NCI-H187 treated with DMSO at 0.1 percent for 48 hours (cell line): ENCODE measurements at places on chromosomes 3 and 15.

GRCh38 chr3:138862924-138863775 lies 28.4 kb upstream of the PIK3CB start:
- no peak for DNase-seq

GRCh38 chr3:193782276-193782647 lies 189.3 kb downstream of the OPA1 start:
- no peak for DNase-seq

DNA sequence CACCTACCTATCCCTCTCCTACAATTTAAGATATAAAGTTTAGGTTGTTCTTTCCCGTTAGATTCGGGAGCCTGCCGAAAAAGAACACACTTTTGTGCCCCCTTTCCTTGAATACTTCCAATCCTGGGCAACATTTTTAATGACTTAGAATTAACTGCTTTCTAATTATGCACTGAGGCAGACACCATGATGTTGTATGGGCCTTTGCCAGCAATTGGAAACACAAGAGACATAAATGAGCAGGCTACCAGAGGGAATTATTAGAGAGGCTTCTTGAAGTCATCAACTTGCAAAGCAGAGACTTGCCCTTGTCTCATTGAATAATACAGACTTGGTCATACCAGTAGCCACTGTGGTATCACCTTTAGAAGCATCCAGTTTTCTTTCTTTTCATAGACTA lies 96.8 kb downstream of the CDIN1 start:
- DNase-seq, result no peak

DNA sequence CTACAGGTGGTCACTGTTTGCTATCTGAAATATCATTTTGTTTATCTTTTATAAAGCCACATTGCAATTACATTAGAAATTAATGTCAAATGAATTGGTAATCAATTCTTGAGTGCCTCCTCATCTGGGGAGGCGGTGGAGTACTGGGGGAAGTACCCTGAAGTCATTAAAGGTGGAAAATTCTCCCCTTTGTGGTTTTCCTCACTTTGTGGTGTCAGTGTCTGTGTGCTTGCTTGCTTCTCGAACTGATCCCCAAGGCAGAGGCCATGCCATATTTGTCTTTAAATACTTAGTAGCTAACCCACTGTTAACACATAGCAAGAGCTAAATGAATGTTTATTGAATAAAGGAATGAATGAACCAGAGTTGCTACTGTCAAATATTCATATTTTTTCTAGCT lies 40.5 kb upstream of the CCK start:
- no peak for DNase-seq

- DNase-seq, result no peak
These were observed 7.4 kb downstream of the NOX5 start for GRCh38 chr15:69021895-69022294.

DNA sequence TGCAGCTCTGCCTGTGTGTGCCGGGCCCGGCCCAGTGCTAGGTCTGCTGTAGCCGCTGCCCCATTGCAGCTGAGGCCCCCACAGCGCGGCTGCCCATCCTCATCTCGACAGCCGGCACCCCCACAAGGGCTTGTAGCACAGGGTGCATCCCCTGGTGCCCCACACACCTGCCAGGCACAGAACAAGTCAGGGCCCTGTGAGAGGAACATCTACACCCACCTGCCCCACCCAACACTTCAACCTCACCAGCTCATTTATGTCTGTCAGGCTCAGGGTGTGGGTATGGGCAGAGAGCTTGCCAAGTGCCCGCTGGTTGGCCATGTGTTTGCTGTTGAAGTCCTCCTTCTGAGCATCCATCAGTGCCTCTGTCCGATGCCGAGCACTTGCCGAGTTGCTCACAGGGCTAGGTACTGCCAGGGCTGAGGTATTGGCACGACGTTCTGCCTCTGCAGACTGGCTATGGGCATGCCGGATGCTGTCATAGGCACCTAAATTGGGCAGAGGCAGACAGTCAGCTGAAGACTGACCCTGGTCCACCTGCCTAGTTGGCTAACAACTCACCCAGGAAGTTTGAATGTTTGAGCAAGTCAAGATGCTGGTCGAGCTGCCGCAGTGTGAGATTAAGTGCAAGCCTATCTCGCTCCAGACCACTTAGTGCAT lies 2.4 kb upstream of the USP19 start:
- no peak for DNase-seq

DNA sequence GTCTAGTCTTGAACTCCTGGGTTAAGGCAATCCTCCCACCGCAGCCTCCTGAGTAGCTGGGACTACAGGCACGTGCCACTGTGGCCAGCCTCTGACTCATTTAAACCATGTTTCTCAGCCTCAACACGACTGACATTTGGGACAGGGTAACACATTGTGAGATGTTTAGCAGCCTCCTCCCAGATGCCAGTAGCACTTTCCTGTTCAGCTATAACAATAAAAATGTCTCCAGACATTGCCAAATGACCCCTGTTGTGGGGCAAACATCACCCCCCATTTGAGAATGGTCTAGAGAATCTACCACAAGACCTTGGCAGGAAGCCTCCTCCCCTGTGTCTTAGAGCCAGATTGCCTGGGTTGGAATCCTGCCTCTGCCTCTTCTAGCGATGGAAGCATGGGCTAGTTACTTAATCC lies 8.4 kb downstream of the TMEM40 start:
- DNase-seq, result no peak

GRCh38 chr3:12345584-12346494 lies 57.0 kb downstream of the PPARG start:
- DNase-seq, result no peak

GRCh38 chr3:86930181-86930580 lies 60.8 kb downstream of the VGLL3 start:
- DNase-seq, result no peak

GRCh38 chr3:23859012-23859743 lies 53.4 kb downstream of the UBE2E1 start:
- DNase-seq, result no peak

GRCh38 chr3:47054412-47054811 lies 74.9 kb downstream of the NBEAL2 start:
- DNase-seq, result no peak

DNA sequence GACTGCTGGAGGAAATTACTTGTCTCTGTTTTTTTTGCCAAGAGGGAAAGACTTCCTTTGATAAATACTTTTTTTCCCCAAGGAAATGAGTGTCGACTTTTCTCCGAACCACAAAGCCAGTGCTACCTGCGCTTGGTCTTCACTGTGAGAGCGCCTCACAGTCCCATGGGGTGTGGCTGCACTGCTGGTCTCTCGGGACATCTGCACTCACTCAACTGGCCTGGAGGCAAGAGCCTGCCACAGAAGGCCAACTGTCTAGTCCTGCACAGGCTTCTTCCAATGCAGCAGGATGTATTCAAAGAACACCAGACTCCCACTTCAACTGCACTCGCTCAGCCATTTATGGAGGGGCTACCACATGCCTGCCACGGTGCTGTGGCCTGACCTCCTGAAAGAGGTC lies 40.6 kb upstream of the CGNL1 start:
- DNase-seq, result no peak

DNA sequence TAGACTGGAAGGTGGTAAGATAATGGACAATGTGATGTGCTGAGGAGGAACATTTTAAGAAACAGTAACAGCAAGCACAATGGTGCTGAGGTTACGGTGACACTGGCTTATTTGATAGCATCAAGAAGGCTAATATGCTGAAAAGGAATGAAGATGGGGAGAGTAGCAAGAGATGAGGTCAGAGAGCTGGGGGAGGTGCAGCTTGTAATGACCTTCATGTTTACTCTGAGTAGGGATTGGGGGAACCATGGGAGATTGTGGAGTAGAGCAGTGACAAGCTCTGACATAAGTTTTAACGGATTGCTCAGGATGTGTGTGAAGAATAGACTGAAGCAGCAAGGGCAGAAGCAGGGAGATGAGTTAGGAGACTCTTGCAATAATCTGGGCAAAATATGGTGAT lies 56.7 kb downstream of the DGKG start:
- no peak for DNase-seq

DNA sequence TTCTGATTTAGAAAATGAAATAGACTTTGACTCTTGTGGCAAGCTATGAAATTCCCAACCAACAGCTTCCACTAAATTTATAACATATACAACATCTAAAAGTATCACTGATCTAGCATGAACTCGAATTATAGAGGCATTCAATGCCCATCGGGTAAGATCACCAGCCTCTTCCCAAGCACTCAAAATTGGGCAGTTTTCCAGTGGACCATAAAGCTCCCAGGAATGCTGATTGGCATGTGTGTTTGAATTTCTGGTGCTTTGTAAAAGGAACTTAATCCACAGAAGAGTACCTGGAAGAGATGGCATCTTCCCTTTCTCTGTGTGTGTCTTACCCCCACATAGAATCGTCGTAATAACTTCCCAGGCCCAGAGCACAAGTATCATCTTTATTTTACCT lies 10.0 kb downstream of the LRTM1 start:
- DNase-seq, result no peak

GRCh38 chr3:120693439-120694171 lies 11.6 kb upstream of the HGD start:
- no peak for DNase-seq

DNA sequence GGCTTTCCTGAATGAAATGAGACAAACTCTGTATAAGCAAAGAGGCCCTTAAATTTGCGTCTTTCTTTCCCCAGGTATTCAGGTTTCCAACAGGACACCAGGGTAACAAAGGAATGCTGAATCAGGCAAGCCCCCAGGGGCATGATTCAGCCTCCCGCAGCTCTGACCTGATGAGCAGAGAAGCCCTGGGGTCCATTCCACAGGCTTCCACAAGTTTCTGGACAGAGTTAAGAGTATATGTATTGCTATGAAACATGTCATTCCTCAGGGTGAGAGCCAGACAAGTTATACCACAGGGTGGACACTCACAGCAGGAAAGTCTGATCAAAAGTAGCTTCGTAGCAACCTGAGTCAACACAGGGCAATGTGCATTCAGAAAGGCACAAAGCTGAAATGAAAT lies 68.1 kb upstream of the CTNNB1 start:
- no peak for DNase-seq

- no peak for DNase-seq
These were observed 7.3 kb upstream of the ZNF592 start for GRCh38 chr15:84741121-84741520.

DNA sequence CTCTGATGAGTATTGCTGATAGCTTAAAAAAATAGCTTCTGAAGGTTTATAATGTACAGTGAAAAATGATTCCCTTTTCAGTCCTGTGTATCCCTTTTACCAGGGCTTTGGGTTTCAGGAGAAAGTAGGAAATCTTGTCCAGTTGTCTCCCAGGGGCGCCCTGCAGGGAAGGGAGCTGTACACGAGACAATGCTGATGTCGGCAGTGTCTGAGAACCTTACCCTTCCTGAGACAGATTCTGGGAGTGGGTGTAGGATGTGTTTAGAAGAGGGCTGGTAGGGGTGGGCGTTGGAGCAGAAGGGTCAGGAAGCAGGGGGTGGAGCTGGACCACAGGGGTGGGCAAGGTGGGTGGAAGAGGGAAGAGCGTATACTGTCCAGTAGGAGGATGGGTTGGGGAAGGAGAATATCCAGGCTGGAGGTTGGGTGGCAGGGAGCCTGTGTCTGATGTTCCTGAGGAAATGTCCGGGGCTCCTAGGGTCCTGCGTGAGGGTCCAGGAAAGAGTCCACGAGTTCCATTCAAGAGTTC lies 5.6 kb downstream of the THPO start:
- DNase-seq, result no peak

GRCh38 chr3:14862661-14863230 lies 44.0 kb downstream of the FGD5 start:
- DNase-seq, result no peak

DNA sequence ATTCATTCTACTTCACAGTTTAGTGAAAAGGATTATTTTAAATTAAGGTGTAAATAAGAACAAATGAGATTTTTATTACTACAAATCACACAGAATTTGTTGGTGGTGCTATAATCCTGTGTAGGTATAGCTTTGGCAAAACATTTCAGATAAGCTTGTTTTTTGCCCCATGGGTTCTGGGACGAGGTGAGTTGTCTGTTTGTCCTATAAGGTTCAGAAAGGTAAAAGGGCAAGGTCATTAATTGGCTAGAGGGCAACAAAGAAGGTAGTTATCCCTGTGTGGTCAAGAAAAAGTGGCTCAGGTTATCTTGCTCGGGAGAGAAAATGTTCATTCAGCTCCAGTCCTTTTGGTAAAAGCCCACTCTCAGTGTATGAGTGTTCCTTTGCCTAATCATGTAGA lies 23.2 kb downstream of the AGTR1 start:
- no peak for DNase-seq

DNA sequence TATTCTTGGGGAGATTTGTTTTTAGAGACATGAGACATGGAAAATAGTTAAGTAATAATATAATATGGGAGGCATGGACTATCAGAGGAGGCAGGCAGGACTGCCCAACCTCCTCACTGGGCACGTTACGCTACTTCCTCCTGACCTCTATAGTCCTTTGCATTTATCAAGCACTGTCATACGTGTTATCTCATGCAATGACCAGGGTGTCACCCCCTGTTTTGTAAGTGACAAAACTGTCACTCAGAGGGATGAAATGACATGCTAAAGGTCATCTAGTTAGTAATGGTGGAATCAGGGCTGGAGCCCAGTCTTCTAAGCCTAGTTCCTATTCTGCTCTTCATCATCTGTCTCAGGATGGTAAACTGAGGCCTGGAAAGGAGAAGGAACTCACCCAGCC lies 66.7 kb downstream of the ST6GAL1 start:
- no peak for DNase-seq

- DNase-seq, result no peak
These were observed 27.9 kb downstream of the SYNM start for GRCh38 chr15:99132634-99133287.

DNA sequence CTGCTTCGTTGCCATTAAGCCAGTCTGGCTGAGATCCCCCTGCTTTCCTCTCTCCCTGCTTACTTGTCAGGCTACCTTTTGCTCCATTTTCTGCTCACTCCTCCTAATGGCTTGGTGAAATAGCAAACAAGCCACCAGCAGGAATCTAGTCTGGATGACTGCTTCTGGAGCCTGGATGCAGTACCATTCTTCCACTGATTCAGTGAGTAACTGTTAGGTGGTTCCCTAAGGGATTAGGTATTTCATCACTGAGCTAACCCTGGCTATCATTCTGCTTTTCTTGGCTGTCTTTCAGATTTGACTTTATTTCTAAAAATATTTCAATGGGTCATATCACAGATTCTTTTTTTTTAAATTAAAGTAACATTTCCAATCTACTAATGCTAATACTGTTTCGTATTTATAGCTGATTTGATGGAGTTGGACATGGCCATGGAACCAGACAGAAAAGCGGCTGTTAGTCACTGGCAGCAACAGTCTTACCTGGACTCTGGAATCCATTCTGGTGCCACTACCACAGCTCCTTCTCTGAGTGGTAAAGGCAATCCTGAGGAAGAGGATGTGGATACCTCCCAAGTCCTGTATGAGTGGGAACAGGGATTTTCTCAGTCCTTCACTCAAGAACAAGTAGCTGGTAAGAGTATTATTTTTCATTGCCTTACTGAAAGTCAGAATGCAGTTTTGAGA lies 25.0 kb downstream of the CTNNB1 start:
- no peak for DNase-seq

GRCh38 chr3:45092132-45093031 lies 53.8 kb downstream of the CDCP1 start:
- no peak for DNase-seq

GRCh38 chr3:148914936-148915690 lies 50.0 kb downstream of the CPA3 start:
- DNase-seq, result no peak

GRCh38 chr3:17544632-17545031 lies 197.8 kb downstream of the TBC1D5 start:
- DNase-seq, result no peak
